ENCODE measurements at places on chromosomes 6 and 20.
A peak's percentile ranks its signal among the peaks of the same experiment; 100 is the strongest.

GRCh38 chr6:144013486-144013909 lies 5.4 kb upstream of the PLAGL1 start:
- DNase-seq = peak; percentile 81

GRCh38 chr6:20182069-20182468 lies 30.2 kb downstream of the MBOAT1 start:
- no peak for DNase-seq

DNA sequence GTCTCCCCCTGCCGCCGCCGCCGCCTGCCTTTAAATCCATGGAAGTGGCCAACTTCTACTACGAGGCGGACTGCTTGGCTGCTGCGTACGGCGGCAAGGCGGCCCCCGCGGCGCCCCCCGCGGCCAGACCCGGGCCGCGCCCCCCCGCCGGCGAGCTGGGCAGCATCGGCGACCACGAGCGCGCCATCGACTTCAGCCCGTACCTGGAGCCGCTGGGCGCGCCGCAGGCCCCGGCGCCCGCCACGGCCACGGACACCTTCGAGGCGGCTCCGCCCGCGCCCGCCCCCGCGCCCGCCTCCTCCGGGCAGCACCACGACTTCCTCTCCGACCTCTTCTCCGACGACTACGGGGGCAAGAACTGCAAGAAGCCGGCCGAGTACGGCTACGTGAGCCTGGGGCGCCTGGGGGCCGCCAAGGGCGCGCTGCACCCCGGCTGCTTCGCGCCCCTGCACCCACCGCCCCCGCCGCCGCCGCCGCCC lies 474 bp downstream of the CEBPB start:
- DNase-seq = peak; percentile 83

DNA sequence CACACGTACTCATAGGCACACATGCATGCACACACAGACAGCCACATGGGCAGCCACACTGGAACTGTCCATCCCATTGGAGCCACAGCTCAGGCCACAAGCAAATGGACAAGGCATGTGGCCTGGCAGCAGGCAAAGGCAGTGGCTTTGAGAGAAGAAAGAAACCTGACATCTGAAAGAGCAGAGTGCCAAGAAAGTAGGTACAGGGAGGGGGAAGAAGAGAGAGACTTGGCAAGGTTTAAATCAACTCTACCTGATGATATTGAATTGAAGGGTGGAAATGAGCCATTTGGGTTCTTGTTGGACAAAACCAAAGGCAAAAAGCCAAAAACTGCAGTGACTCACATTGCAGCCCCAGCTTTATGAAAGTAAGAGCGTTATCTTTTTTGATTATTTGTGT lies 142.7 kb downstream of the PCSK2 start:
- no peak for DNase-seq

All from left hindlimb (tissue), 1 donor.